Stimulated activated CD4-positive, alpha-beta T cell treated with anti-CD3 and anti-CD28 coated beads, TNF-alpha, amount 100 ng/mL, for 4 hours (primary cell): ENCODE measurements at places on chromosomes 2 and 18.
A peak's percentile ranks its signal among the peaks of the same experiment; 100 is the strongest.

DNA sequence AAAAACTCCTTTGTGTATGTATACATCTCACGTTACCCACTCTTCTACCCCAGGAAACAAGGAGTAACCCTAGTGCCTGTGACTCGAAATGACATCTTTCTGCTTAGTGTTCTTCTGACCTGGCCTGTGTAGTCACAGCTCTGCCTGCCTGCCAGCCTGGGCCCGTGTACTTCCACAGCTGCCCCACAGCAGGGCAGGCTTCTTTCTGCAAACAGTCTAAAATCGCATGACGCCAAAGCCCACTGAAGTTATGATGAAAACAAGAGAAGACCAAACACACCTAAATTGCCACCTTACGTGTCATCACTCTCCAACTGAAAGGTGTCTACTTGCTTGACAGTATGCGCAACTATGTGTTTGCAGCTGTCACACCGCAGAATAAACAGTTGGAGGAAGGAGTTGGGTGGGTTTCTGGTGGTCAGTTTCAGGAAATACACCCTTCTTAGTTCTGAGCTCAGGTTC, 1.5 kb downstream of the GAREM1 start:
- DNase-seq, result no peak

DNA sequence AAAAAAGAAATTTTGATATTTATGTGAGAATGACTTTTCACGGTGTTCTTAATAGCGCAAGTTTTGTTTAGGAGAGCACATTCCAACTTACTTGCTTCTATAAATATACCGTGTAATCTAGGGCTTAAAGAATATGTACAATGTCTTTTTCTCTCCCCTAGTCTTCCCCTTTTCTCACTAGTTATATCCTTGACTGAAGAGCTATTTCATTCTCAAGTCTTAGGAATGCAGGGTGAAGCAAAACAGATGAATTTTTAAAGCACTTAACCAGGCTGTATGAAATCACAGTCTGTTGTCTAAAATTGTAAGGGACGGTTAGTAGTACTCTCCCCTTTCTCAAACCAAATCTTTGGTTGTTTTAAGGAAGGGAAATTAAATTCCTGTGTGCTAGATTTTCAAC, 29.6 kb upstream of the SLC30A6 start:
- no peak for DNase-seq

- DNase-seq, result no peak
Measured at GRCh38 chr18:45521136-45521535, 94.1 kb upstream of the SLC14A2 start.

DNA sequence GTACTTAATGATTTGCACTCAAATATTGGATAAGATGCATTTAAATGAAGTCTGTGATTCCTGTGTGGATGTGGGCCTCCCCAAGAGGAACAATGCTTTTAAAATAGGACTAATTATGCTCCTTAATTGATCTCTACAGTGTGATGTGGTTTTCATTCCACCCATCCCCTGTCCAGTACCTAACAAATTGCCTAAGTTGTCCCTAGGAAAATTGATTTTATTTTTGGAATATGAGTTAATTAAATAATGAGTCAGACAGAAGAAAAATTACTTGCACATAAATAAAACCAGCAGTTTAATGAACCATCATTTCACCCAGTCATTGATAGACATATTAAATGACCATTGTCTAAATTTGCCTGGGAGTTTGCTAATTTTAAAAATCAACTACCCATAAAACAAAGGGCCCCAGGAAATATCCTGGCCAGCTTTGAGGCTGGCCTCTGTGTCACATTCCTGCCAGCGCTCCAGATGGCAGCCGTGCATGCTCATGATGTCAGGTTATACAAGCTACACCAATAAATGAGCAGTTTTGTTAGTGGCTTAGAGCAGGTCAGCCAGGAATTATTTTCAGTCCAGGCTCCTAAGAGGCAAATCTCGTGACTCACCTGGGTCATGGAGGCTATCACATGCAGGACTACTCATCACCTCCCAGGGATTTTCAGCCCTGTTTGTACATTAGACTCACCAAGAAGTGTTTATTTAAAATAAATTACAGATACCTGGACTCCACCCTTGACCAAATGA, 31.9 kb downstream of the ABHD3 start:
- no peak for DNase-seq

GRCh38 chr2:100580367-100581276, 17.8 kb downstream of the PDCL3 start:
- no peak for DNase-seq

- no peak for DNase-seq
Measured at GRCh38 chr2:60391230-60391629, 162.2 kb downstream of the BCL11A start.

DNA sequence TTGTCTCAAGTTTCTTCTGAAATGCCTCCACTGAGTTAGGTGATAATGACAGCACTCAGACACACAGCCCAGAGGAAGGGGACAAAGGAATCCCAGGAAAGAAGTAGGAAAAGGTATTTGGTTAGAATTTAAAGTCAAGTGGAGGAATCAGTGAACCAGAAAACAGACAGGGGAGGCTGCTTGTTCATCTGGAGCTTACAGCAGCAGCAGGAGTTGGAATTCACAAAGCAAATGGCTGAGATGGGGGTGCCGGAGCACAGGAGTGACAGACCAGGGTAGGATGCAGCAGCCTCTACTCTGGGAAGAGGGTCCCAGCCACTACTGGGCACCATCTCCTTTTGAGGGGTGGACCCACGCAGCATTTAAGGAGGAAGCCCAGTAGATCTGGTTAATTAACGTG, 104.8 kb downstream of the ST6GAL2 start:
- no peak for DNase-seq

DNA sequence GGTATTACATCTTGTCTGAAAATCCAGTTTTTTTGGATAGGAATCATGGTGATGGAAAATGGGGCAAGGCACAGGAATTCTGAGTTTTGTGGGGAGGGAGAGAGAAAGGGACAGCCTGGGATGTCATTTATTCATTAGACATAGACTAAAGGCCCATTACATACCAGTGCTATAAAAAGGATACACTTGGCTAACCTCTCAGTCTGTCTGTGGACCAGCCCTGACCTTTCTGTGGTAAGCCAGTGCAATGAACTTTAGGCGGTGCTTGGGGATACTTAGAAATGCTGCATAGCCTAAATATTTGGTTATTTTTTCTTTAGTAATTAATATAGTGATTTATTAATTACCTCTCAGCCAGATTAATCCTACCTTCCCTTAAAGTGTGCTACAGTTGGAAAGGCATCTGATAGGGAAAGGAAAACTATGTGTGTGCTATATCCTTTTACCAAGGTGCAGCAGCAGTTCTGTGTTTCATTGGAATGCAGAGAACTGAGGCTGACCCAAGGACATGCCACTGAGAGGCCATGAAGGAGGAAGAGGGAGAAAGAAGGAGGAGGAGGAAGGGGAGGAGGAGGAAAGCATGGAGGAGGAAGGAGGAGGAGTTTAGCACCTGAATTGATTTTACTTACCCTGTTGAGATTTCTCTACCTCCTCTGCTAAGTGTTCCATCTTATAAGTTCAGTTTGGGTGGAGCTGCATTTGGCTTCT, 37.5 kb downstream of the KCNS3 start:
- DNase-seq, result no peak

DNA sequence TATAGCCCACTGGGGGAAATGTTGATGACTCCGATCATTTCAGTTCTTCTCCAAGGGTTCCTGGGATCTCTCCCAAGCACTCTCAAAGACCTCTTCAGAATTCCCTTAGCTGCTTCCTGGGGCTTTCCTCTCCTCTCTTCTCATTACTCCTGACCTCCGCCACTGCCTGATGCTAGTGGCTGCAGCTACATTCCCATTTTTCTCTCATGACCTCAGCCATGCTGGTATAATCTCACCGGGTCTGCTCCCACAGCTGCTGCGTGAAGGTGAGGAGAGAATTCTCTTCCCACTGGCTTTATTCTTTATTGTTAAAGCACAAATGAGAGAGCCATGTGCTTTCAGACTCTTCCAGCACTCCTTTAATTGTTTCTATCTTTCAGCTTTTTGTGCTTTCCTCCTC, 312.0 kb upstream of the ETAA1 start:
- DNase-seq, result no peak

GRCh38 chr18:29217124-29217915, 1040.4 kb upstream of the CDH2 start:
- no peak for DNase-seq

DNA sequence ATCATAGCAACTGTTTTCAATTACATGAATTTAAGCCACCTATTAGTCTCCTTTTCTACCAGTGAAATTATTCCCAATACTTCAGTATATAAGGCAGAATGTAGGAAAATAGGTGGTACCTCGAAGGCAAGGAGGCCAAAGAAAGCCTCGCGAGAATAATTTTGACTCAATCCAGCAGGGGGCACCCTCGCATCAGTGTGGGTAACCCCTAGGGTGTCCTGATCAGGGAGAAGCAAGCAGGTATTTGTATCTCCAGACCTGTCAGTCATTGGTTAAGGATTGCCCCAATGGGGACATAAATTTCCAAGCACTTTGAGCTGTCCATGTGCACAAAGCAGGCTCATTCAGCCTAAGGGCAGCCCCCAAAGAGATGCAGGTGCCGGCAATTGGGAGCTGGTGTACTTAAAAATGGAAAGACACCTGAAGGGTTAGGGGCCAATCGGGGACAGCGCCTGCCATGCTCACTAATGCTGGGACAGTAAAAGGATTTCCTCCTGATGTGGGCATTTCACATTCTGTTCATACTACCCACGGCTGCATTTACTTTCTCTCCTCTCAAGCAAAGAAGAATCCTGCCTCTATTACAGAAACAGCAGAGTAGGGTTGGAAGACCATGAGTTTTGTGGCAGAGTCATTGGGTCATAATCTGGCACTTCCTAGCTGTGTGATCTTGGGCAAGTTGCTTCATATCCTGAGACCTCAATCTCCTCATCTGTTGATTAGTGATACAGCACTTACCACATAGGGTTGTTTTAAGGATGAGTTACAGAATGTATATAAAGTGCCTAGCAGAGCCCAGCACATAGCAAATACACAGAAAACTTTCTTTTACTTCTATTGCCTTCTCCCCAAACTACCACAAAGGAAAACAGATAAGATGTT, 136.1 kb downstream of the ICOS start:
- peak; percentile 56 for DNase-seq

DNA sequence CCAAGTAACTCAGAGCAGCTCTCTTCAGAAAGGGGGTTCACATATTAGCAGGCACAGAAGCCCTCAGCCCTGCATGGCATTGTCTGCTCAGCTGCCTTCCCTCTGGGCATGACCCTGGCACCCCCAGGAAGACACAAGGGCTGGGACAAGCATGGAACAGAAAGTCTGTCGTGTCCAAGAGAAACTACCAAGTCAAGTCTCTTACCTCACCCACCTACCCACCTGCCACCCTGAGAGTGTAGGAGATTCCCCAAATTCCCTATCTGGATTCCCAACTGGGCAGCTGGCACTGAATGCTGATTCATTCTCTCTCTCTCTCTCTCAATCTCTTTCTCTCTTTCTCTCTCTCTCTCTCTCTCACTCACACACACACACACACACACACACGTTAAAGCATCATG, 21.6 kb downstream of the SMAD7 start:
- DNase-seq, result no peak

GRCh38 chr2:3324036-3324386, 53.6 kb downstream of the EIPR1 start:
- DNase-seq, result no peak

DNA sequence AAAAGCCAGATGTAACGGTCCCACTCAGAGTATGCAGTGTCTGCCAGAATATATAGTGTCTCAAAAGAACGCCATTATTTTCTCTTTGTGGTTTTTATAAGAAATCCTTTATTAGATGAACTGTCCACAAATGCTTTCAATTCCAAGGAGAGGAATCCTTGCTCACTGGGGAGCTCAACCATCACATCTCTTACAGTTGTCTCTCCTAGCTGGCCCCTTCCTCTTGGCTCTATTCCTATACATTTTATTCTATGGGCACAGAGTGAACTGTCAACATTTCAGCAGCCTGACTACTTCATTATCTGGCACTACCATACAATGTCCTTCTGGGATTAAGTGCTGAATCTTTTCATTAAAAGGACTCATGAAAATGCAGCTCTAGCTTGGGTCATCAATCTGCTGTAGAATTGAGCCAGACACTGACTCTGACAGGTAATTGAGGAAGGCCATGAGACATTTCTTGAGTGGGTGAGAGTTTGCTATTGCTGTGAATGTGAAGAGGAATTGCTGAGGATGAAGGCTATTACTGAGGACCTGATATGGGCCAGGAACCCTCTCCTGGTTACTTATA, 96.5 kb upstream of the THOC1 start:
- no peak for DNase-seq

DNA sequence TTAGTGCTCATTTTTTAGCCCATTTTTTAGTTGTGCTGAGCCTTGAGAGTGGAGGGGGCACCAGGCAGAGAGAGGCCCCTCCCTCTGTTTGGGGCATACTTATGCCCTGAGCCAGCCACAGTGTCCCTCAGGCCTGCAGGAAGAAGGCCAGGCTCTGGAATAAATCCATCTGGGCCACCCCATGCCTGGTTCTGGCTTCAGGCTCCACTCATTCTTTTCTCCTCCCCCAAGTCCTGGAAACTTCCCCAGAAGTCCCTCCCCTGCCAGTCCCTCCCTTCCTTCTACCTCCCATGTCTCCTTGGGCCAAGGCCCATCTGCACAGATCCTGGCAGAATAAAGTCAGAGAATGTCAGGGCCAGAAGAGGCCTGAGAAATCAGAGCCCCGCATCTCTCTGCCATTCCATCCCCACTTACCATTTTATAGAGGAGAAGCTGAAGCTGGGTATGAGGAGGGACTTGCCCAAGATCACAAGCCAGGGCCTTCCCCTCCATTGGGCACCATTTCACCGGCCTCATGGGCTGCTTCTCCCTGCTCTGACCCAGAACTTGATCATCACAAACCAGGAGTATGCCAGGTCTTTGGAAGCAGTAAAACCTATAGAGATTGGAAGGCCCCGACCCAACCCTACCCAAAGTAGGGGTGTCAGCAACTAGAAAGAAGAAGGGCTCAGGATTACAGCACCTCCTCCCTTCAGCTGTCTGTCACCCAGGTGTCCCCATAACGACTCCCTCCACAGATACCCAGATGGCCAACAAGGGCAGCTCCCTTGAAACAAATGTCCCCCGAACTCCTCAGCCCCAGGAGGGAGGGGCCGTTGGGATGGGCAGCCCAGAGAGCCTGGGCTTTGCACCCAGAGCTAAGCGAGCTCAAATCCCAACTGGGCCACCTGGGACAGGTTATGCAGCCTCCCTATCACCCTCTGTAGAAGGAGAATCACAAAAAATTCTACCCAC, 108.4 kb downstream of the POLR1A start:
- no peak for DNase-seq

DNA sequence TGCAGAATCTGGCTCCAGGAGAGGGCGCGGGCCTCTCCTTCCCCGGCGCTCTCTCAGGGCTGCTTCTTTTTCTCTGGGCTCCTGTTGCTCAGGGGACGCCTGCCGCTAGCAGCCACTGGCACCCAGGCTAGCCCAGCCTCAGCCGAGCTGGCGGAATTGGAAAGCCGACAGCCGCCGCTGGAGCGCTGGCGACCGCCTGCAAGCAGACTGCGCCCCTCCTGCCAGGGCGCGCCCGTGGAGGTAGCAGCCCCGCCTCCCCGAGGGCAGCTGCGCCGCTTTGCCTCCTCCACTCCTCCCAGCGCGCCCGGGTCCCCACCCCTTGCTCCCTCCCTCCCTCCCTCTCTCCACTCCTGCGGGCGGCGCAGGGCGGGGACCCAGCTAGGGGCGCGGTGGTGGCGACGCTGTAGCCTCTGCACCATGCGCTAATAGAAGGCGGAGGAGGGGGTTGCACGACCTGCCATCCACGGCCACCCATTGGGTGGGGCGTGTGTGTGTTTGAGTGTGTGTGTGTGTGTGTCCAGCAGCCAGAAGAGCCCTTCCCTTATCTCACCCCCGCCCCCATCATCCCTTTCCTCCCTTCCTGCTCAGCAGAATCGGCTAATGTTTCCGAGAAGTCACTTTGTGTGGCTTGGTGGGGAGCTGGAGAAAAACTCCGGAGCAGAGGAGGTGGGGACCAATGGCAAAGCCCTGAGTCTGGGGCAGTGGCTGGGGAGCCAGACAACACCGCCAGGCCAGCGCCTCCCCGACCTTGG, at the start of gene SCN9A:
Gene SCN9A (minus strand): TSS at position 209 of the 752 bp plus-strand sequence. CDS start 64,188 bp downstream, outside the sequence.
- no peak for DNase-seq
